ENCODE measurements at places on chromosomes 2 and 18.

- no peak for DNase-seq
Observed at GRCh38 chr18:22594155-22594690, 176.5 kb upstream of the CTAGE1 start.

DNA sequence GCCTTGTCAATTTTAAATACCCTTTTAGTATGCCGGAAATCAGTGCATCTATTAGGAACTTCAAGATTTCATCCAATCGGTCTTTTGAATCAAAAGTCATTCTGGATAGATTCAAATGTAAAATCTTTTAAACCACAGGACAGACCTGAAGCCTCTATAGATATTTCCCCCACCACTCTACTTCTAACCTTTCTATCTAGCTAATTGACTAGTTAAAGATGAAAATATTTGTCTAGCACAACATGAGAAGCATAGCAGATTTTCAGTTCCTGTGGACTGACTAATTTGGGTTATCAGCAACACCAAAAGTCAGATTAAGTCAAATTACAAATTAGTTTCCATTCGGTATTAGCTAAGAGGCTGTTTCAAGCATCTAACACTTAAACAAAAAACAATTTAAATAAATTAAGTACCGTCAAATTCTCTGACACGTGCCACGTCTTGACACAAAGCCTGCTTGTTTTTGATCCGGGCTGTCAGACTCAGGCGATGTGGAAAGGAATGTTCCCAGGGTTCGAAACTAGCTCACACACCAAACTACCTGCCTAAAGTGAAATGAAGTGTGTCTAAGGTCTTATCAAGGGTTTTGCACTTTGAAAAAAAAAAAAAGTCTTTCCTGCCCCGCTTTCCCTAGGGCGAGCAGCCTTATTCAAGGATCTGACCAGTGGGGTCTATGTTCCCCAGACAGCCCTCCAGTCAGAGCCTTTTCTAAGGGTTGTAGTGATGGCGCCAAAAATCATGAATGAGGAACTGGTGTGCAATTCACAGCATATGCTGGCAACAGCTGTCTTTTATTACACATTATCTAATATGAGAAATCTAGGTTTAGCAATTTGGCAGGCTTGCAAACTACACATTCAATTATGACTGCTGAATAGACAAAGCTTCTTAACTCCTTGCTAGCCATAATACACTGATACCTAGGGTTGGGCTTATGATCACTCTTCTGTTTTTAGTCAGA, 4.7 kb downstream of the CYTIP start:
- no peak for DNase-seq

GRCh38 chr2:105336786-105337121, 586 bp upstream of the C2orf49 start:
- no peak for DNase-seq

GRCh38 chr2:185894223-185894622, 155.6 kb downstream of the FSIP2 start:
- DNase-seq, result no peak

DNA sequence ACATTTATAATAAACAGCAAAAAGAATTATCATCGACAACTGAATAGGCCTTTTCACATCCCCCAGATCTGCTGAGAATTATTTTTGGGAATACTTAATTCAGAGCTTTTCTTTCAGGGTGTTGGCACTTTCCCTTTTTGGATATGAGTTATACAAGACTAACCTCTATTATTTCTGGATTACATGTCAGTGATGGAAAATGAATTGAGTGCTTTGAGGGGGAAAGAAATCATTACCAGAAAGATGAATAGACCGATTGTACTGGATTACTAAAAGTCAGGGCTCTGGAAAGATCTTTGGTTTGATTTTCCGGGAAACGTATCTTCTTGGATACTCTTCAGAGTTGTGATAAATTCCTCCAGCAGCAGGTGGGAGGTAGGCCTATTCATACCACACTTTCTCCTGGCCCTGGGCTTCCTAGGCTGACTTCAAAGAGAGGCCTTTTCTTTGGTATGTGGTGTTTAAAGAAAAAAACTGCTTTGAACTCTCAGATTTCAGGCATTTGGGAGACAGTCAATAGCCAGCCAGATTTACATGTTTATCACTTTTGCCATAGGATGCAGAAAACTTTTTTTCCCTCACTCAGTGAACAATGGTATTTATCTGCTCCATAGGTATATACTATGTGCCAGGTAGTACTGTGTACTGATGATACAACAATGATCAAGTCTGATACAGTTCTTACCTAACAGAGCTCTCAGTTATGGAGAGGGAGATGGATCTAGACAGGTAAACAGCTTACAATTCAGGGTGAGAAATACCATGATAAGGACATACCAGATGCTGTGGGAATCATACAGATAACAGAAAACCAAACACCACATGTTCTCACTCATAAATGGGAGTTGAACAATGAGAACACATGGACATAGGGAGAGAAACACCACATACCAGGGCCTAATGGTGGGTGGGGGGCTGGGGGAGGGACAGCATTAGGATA, 63.3 kb upstream of the ACTR3 start:
- DNase-seq, result no peak

DNA sequence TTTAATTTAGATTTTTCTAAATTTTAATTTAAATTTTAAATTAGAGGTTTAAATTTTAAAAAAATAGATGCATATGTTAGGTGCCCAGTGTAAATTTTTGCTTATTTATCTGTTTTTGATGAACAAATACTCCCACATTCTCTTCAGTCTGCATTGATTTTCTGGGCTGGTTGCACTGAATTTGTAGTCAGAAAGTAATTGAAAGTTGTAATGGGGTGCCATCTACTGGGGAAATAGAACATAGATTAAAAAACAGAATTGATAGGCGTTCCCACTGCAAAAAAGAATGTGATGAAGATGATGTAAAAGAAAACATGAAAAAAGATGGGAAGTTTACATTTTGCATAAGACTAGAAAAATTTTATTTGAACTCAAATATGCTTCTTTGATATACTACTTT, 51.7 kb upstream of the CCDC85A start:
- no peak for DNase-seq

DNA sequence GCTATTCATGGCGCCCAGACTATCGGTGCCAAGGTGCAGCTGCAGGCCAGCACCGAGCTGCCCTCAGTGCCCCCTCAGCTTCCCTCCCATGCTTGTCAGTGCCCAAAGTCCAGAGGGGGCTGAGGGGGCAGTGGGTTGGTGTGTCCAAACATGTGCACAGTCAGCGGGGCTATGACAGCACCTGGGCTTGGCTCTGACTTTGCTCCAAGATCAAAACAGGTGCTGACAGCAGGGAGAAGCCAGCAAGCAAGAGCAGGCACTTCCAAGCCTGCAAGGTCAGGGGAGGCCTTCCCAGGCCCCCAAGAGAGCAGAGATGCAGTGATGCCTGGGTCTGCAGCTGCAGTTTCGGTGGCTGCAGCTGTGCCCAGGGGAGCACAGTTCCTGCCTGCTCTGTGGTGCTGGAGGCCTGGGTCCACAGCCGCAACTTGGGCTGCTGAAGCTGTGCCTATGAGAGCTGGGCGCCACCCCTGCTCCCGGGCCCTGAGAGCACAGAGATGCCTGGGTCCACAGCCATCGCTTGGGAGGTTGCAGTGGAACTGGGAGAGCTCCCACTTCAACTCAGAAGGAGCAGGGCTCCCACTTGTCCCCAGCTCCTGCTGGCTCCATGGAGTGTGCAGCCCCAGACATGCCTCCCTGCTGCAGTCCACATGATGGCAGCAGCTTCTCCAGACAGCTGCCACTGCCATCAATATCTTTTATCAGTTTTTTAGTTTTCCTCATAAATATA, 775.3 kb upstream of the POU3F3 start:
- peak; percentile 2 for DNase-seq

DNA sequence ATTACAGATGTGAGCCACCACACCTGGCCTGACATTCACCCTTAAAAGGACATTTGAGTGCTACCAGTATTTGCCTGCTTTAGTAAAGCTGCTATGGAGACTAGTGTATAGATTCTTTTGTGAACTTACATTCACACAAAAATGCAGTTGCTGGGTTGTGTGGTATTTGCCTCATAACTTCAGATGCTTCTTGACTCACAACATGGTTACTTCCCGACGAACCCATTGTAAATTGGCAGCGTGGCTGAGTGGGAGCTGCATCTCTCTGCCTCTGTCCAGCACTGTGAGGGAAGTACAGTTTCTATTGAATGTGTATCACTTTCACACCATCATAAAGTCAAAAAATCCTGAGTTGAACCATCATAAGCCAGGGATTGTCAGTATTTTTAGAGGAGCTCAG, 56.9 kb downstream of the RRM2 start:
- DNase-seq, result no peak

DNA sequence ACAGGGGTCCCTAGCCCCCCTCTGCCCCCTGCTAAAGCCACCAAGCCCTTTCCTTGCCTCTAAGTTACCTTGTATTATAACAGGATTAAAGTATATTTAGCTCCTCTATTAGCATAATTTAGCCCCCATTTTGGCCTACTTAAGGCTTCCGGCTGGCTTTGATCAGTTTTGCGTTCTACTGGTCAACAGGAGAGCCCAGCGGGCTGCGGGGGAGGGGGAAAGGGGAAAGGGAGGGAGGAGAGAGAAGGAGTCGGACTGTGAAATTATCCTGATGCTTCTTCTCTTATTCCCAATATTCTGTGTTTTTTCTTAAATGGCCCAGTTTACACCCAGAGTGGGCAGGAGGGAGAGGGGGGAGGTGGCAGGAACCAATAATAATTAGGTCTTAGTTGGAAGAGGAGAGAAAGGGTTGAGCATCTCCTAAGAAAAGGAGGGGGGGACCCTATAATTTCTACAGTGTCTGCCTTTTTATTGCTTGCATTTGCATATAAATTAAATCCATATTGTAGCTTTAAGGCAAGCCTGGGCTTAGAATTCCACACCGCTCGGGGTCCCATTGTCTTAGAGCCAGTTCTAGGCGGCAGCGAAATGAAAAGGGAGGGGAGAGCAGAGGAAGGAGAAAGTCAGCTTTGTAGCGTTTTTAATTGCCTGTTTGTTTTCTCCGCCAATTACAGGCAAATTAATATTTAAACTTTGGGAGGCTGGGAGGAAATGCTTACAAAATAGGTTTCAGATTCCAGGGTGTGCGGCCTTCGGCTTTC, 39.6 kb downstream of the EN1 start:
- peak; percentile 68 for DNase-seq

- no peak for DNase-seq
Observed at GRCh38 chr2:225998116-225998515, 598.6 kb downstream of the NYAP2 start.

GRCh38 chr18:64403784-64404503, 255.1 kb upstream of the LINC00305 start:
- no peak for DNase-seq

DNA sequence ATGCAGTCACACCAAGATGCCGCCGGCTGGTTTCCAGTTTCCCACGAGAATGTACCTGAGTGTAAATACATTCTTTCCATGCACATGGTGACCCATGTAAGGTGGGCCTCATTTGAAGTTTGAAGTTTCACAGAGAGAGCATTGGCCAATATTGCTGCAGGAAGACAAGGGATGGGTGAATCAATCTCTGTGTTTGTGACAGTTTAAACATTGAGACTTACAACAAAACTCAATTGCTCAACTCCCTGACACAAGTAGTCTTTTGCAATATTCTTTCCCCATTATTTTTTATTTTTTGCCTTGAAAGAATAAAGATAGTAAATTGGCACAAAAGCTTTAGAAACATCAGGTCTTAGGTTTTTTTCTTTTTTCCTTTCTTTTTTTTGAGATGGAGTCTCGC, 5.1 kb downstream of the SERPINB2 start:
- DNase-seq, result no peak

GRCh38 chr2:233473386-233473791, 93.2 kb downstream of the USP40 start:
- no peak for DNase-seq

GRCh38 chr2:25596516-25597244, 76.7 kb downstream of the DTNB start:
- no peak for DNase-seq

GRCh38 chr2:161170958-161171932, 11.0 kb downstream of the TANK start:
- no peak for DNase-seq

DNA sequence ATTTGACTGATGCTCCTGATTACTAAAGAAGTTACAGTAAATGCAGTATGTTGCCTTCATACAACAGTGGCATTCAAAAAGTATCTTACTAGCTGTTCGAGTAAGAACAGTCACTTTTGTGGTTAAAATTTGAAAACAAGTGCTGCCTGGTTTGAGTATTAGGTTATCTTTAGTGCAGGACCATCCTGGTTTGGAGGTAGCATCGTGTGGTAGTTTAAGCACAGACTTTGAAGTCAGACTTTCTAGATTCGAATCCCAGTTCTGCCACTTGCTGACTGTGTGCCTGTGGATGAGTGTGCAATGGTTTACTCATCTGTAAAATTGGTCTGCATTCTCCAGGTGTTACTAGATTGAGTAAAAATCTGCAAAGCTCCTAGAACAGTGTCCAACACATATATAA, 96.8 kb downstream of the SGPP2 start:
- DNase-seq, result no peak

GRCh38 chr18:13175754-13176210, 42.8 kb upstream of the LDLRAD4 start:
- peak; percentile 79 for DNase-seq

DNA sequence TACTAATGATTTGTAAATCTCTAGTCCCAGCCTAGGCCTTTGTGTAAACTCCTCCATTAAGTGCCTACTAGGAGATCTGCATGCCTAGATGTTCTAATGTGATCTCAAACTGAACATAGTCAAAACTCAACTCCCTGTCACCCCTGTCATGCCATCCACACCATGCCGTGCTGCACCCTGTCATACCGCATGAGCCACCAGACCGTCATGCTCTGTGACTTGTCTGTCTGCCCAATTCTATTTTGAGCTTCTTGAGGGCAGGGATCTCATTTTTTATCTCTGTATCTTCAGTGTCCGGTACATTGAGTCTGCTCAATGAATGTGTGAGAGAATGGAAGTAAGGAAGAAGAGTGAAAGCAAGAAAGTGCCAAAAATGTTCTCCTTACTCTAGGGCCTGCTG, 35.5 kb downstream of the GREB1L start:
- DNase-seq, result no peak

- DNase-seq, result no peak
Observed at GRCh38 chr18:75130591-75131328, 78.2 kb downstream of the PTGR3 start.

DNA sequence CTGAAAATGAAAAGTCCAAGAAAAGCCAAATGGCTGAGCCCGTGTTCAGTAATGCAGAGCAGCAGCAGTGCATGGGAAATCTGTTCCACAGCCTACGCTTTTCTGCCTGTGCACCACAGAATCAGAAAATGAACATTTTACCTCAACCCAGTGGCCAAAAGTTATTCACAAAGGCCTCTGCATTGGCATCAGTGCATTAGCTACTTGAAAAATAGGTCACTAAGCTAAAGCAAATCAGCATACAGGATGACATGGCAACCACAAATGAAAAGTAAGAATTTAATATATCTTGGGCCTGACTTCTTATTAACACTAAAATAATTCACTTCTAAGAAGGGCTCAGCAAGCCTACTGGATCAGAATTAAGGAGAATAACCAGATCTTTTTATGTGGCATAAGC, 1145.3 kb upstream of the CHAC2 start:
- DNase-seq, result no peak

GRCh38 chr2:200193331-200193730, 113.2 kb upstream of the SPATS2L start:
- DNase-seq, result no peak

DNA sequence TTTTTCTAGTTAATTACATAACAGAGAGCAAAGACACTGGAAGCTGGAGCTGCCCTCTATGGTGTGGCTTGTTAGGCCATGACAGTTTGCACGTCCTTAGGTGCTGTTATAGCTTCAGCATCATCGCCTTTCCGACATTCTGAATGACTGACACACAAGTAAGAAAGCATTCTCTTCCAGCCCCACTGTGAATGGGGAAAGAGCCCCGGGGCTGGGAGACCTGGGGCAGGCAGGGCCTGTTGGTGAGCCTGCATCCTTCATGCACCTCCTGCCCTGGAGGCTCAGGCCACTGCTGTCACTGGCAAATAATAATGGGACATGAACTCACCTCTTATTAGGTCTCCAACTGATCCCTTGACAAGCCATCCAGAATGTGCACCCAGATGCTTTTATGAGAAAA, 71.8 kb downstream of the VAPA start:
- no peak for DNase-seq

Data from NCI-H526 (cell line).